ENCODE measurements at places on chromosomes 1 and 21.

- DNase-seq, result no peak
Measured at GRCh38 chr1:179303200-179303785, 9.7 kb downstream of the SOAT1 start.

DNA sequence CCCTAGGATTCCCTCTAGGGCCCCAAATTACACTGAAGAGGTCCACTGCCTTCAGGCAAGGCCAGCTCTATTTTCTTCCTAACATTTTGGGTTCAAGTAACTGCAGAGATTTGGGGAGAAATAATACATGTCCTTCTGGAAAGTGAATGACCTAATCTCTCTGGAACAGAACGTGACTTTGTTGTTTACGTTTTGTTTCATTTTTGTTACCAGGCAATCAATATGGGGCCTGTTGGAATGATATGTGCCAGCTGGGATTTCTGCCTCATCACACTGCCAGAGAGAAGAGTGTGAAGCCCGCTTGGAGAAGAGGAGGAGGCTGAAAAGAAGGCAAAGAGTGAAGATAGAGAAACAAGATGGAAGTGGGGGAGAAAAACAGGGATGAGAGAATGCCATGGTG lies 116.7 kb downstream of the FASLG start:
- DNase-seq, result no peak

GRCh38 chr1:94946886-94947285 lies 20.0 kb upstream of the CNN3 start:
- DNase-seq, result no peak

- DNase-seq, result no peak
Measured at GRCh38 chr1:116382321-116382720, 9.3 kb downstream of the ATP1A1 start.

DNA sequence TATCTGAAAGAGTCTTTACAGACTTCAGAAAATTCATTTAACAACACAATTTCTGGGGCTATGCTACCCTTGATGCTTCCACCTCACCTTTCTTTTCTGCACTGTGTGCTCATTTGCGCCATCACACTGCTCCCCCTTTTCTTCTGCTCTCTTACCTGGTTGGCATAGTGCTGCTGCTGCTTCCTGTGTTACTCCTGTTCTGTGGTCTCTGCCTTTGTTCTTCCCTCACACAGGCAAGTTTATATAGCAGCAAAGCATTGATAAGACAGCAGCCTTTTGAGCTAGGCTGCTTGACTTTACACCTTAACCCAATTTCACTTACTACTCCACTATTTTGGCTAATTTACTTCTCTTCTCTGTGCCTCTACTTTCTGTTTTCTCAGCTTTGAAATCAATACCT lies 18.3 kb downstream of the SGIP1 start:
- no peak for DNase-seq

GRCh38 chr1:29708381-29708780 lies 472.1 kb downstream of the PTPRU start:
- no peak for DNase-seq

DNA sequence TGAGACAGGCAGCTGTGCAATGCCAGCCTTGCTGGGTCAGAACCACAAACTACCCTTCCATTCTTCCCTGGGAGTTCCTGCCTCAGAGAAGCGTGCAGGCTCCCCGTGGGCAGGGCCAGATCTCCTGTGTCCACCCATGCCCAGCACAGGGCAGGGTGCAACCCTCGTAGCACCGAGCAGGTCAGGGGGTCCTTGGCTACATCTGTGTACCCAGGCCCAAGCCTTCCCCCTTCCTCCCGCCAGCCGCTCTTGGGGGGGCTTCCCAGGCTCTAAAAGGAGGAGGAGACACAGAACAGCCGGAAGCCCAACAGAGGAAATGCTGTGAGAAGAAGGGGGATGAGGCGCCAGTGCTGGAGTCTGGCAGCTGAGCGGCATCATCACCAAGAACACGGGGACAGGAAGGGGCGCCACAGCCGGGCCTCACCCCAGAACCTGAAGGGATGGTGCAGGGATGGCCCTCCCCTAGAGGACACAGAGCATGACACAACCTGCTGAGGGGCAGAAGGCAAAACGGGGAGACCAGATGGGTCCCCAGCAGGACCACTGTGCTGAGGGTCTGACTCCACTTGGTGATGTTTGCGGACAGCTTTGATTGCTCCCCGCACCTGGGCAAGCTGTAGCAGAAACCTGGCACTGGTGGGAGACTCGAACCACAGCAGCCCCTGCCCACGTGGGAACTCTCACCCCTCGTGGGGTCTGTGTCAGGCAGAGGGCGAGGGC lies 233.2 kb downstream of the NPHP4 start:
- DNase-seq, result no peak

DNA sequence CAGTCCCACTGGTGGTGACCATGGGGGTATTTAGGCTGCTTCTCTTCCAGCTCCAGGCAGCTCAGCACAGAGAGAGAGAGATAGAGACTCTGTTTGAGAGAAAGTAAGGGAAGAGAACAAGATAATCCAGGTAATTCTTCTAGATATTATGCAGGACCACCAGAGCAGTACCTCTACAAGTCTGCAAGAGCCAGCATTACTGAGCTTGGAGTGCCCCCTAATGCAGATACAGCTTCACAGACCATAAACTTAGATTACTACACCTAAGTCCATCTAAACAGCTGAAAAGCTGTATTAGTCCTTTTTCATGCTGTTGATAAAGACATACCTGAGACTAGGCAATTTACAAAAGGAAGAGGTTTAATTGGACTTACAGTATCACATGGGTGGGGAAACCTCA lies 570.3 kb downstream of the LRRIQ3 start:
- DNase-seq, result peak; percentile 1

- no peak for DNase-seq
Measured at GRCh38 chr21:26470351-26471098, 102.6 kb downstream of the CYYR1 start.

- DNase-seq, result no peak
Measured at GRCh38 chr21:44294391-44295162, 5.3 kb upstream of the PFKL start.

DNA sequence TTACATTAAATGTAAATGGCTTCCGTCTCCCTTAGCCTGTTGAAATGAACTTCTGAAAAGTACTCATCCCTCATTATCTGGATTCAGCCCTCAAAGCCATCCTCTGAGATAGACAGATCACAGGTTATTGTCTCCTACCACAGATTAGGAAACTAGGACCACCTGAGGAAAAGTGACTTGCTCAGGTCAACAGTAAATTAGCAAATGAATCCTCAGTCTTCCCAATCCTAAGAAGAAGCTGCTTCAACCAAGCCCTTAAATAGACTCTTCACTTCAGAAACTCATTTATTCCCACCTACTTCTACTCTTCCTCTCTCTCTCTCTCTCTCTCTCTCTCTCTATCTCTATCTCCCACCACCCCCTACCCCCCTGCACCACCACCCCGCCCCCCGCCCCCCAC lies 152.3 kb downstream of the DMRTA2 start:
- DNase-seq, result no peak

- peak; percentile 79 for DNase-seq
Measured at GRCh38 chr21:32597205-32597604, 11.9 kb upstream of the TCP10L start.

DNA sequence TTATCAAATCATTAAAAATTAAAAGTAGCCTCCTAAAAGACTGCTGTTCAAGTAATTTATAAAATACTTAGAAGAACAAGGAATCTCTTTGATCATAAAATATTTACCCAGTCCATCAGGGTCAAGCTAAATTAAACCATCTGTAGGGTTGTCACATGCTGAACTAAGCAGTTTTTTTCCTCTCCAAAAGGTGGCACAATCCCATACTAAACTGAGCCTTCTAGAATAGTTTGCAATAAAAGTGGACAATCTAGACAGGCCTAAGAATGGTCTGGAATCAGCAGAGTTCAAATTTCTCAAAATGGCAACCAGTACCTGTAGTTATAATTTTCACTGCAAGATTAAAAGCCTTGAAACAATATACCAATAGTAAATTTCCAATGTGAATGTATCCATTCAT lies 194.8 kb downstream of the EIF4G3 start:
- DNase-seq, result peak; percentile 3

DNA sequence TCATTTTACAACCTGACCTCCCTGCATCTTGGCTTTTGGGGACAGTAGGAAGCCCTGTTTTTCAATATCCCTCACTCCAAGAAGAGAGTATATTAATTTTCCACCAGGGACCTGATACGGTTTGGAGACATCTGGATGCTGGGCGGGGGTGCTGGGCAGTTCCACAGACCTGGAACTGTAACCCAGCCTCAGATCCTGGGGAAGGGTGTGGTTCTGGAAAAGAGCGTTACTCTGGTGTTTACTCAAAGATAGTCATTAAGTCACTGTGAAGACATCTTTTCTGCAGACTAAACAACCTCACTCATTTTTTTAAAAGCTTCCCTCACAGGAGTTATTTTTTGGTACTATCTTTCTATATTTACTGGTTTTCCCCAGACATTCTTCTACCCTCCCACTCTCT lies 189.8 kb downstream of the CLIC6 start:
- DNase-seq, result no peak

DNA sequence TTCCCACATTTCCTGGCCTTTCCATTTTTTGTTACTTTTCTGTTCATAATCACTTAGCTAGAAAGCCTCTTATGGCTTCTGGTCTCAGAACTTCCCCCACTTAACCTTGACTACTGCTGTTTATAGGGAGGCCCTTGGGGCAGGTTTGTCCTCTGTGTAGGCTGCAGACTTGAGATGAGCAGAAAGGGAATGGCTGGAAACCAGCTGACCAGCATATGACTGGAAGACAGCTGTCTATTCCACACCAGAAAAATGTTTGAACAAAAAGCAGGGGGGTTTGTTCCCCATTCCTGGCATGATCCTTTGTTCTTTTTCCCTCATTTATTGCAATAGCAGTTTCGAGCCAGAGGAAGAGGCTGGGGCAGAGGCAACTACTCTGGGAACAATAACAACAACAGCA lies 4.9 kb upstream of the SH3D21 start:
- no peak for DNase-seq

DNA sequence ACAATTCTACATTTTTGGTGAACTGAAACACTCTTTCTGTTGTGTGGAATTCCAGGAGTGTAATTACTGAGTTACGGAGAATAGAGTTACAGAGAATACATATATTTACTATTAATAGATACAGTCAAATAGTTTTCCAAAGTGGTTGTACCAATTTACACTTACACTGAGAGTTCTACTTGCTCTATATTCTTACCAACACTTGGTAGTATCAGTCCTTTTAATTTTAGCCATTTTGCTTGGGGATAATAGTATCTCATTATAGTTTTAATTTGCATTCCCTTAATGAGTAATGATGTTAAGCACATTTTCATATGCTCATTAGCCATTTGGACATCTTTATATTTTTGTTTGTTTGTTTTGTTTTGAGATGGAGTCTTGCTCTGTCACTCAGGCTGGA lies 28.9 kb downstream of the AGO4 start:
- no peak for DNase-seq

GRCh38 chr1:172537827-172538391 lies 5.0 kb downstream of the SUCO start:
- no peak for DNase-seq

- no peak for DNase-seq
Measured at GRCh38 chr1:116871779-116872146, 38.0 kb upstream of the PTGFRN start.

GRCh38 chr1:3105167-3105863 lies 36.3 kb downstream of the PRDM16 start:
- no peak for DNase-seq

DNA sequence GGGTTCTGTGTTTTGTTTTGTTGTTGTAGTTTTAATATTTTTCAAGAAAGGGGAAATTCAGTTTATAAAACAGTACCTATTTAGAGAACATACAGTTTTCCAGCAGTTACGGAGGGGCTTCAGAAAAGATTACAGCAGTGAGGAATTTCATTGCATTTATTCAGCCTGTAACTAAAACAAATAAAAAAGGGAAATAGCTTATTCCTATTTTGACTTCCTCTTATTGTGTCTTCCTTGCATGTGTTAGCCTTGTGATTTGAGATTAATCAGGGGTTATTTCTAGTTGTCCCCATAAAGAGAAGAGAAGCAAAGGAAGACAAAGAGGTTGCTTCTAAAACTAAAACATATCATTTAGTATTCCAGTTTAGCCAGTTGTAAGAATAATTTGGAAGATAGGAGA lies 35.0 kb downstream of the CTTNBP2NL start:
- DNase-seq, result no peak

DNA sequence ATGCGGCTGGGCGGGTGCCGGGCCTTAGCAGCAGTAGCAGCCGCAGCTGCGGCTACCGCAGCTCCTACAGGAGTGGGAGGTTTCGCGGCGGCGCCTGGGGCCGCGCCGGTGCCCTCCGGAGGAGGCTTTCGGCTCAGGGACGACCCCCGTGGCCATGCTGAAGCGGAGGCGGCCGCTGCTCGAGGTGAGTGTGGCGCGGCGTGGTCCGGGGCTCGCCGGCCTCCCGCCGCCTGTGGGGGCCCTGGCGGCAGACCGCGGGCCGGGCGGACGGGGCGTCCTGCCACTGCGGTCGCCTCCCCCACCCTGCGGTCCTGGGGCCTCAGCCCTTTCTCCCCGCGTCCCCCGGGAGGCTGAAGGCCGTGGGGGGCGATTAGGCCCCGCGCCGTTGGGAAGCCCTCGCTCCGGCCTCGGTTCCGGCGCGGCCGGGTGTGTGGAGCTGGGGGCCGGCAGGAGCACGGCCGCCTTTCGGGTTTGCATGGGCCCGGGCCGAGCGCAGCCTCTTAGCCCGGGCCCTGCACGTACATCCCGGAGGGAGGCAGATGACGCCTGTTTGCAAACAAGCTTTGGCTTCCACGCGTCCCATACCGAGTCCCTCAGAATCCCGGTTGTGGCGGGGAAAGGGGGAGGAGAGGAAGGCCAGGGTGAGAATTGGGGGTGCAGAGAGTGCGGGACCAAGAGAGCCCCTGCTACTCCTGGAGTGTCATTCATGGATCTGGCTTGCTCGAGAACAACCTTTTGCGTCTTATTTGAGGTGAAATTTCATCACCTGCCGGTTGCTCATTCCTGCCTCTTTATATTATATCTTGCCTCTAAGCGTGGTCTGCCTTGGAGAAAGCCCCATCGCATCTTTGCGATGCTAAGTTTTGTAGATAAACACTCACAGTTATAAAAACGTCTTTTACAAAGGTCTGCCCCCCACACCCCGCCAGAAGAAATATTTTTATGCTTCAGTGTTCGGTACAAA lies 613 bp downstream of the ZFYVE9 start:
- DNase-seq, result peak; percentile 55
